Activated CD4-positive, alpha-beta T cell treated with anti-CD3 and anti-CD28 coated beads, Interleukin-2, amount 10 ng/mL, durations not matched to agents 7 days and 5 days (primary cell): ENCODE measurements at places on chromosomes 5 and 9. TPM values are rescaled to one million over a fixed set of nuclear protein-coding genes. Genes with fewer than 3 reads are reported as not detected.

The SAXO1 gene
- 0.10 TPM for total RNA-seq

The IL13 gene
- 2.5 TPM for total RNA-seq

The TNFSF15 gene
- 2.0 TPM for total RNA-seq

The COL5A1 gene
- 0.15 TPM for total RNA-seq

The ADRA1B gene
- not detected for total RNA-seq

The PARP8 gene
- 100 TPM for total RNA-seq

The FNBP1 gene
- total RNA-seq: 206 TPM

GRCh38 chr5:73985145-73985544 is 359.1 kb downstream of the ARHGEF28 start:
- no peak overlapping the region for H3K4me3 ChIP-seq
- H3K4me1 ChIP-seq: no peaks in the 10 kb centered on the region
- H3K27me3 ChIP-seq: peaks cover 6% of the 10 kb centered on the region

GRCh38 chr9:79056041-79056440 is 515.7 kb upstream of the TLE4 start:
- DNase-seq: no peak
- no peaks in the 10 kb centered on the region for H3K4me1 ChIP-seq
- H3K36me3 ChIP-seq: no peaks in the 10 kb centered on the region
- H3K27me3 ChIP-seq: no peaks in the 10 kb centered on the region

DNA sequence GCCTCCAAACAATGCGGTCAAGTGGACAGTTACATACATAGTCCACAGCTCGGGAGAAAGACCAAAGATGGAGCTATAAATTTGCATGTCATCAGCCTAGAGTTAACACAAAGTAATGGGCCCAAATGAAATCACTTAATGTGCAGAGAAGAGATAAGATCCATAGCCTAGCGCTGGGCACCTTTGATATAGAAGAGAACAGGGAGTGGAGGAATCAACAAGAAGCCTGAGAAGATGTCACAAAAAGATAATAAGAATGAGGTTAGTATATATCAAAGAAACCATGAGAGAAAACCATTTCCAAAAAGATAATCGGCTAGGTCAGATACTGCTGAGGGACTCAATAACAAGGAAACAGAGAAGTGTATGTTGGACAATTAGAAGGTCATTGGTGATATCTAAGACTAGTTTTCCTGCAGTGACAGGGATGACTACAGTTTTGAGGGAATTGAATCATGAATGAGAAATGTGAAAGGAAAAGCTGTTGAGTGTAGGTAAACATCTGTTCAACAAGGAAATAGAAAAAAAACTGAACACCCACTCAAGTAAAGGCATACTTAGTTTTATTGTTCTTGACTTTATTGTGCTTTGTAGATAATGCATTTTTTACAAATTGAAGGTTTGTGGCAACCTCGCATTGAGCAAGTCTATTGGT is 68.7 kb upstream of the CDH6 start:
- no peak for DNase-seq
- H3K36me3 ChIP-seq: no peaks in the 10 kb centered on the region
- no peaks in the 10 kb centered on the region for H3K27me3 ChIP-seq
- no peaks in the 10 kb centered on the region for H3K4me1 ChIP-seq
- H3K27ac ChIP-seq: no peak overlapping the region

DNA sequence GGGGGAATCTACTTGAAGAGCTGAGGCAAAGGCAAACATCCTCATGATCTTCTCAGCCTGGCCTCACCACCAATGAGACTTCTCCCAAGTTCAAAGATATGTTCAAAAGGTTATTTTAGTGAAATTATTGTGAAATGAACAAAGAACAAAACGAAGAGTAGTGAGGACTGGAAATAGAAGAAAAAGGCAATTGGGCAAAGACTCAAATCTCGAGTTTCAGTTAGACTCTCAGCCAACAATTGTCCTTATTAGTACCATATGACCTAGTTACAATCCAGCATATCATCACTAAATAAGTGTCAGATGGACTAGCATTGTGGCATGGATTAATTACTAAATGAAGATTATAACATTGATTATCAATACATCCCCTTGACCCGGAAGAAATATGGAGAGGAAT is 9.0 kb downstream of the ZNF474 start:
- H3K27ac ChIP-seq: no peak overlapping the region
- H3K4me1 ChIP-seq: peaks cover 11% of the 10 kb centered on the region
- no peak overlapping the region for H3K4me3 ChIP-seq
- no peaks in the 10 kb centered on the region for H3K27me3 ChIP-seq
- no peaks in the 10 kb centered on the region for H3K36me3 ChIP-seq

GRCh38 chr5:74199005-74199404 is 441.5 kb downstream of the ENC1 start:
- no peak overlapping the region for H3K4me3 ChIP-seq
- no peak for DNase-seq
- H3K36me3 ChIP-seq: no peaks in the 10 kb centered on the region

- no peak for DNase-seq
- H3K27me3 ChIP-seq: peaks cover 25% of the 10 kb centered on the region
- H3K27ac ChIP-seq: no peak overlapping the region
- H3K4me3 ChIP-seq: peak overlapping the region; percentile 81
- H3K4me1 ChIP-seq: peaks cover 37% of the 10 kb centered on the region
Measured at GRCh38 chr9:98809311-98810101, 2.0 kb downstream of the GALNT12 start.

DNA sequence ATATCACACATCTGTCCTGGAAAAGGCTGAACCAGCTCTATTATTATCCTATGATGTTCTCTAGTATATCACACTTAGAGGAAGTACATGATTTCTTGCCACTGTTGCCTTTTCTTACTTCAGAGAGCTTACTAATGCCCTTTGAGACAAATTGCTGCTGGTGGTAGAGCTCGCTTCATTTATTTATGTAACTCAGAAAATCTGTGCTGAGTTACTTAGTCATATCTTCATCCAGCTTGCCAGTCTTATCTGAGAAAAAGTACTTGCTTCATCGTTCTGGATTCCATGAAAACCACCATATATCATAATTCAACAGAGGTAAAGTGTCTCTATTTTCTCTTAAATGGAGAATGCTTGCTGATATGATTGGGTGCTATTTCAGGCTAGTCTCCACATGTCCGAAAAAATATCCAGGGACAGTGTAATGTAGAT is 26.6 kb downstream of the PTPDC1 start:
- H3K27me3 ChIP-seq: no peaks in the 10 kb centered on the region
- DNase-seq: no peak
- H3K4me1 ChIP-seq: peaks cover 5% of the 10 kb centered on the region
- no peak overlapping the region for H3K4me3 ChIP-seq
- no peaks in the 10 kb centered on the region for H3K36me3 ChIP-seq

GRCh38 chr5:130541617-130542221 is 623.3 kb downstream of the HINT1 start:
- no peak for DNase-seq
- no peak overlapping the region for H3K4me3 ChIP-seq
- peaks cover 2% of the 10 kb centered on the region for H3K27me3 ChIP-seq
- H3K4me1 ChIP-seq: no peaks in the 10 kb centered on the region

- no peaks in the 10 kb centered on the region for H3K36me3 ChIP-seq
- no peaks in the 10 kb centered on the region for H3K4me1 ChIP-seq
- no peak overlapping the region for H3K4me3 ChIP-seq
- H3K27ac ChIP-seq: no peak overlapping the region
Measured at GRCh38 chr5:25858019-25858418, 1180.4 kb downstream of the CDH9 start.

DNA sequence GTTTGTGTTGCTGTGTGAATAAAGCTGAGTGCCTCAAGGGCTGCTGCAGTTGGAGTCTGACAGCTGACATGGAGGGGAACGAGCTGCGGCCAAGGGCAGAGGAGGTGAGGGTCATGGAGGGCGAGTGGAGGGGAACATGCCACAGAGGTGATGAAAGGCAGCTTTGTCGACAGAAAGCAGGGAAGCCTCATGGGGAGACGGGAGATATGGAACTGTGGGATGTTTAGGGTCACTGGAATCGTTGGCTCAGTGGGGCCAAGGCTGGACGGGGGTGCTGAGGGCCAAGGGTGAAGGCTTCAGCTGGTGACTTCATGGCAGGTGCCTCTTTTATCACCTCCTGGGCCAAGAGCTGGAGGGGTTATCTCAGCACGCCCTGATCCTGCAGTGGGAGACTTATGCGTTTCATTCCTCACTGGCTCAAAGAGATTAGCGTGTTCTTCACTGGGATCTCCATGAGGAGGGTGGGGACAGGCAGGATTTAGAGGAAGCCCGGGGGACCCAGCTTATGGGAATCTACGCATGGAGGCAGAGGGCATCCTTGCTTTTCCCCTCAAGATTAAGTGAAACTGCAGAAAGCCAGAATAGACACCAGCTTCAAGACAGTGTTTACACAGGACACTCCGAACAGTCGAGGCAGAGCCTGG is 42.2 kb downstream of the FAM240B start:
- peaks cover 6% of the 10 kb centered on the region for H3K4me1 ChIP-seq
- no peak for DNase-seq
- H3K4me3 ChIP-seq: no peak overlapping the region
- no peaks in the 10 kb centered on the region for H3K27me3 ChIP-seq
- H3K36me3 ChIP-seq: no peaks in the 10 kb centered on the region

DNA sequence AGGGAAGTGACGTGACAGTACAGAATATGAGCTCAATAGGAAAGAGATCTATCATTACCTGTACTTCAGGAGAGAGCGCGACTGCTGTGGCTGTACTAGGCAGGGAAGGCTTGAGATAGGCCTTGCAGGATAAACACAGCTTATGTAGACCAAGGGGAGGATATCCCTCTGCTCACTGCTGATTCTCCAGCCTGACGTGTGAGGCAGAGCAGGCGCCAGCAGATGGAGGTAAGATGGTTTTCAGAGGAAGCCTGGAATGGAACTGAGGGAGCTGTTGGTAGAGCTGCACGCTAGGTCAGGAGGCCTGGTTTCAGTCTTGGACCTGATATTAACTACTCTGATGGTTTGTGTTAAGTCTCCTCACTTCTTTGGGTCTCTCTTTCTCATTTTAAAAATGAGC is 291.4 kb downstream of the YTHDC2 start:
- H3K27ac ChIP-seq: no peak overlapping the region
- H3K4me3 ChIP-seq: no peak overlapping the region
- no peaks in the 10 kb centered on the region for H3K4me1 ChIP-seq

- H3K27ac ChIP-seq: no peak overlapping the region
- peaks cover 3% of the 10 kb centered on the region for H3K36me3 ChIP-seq
- H3K4me1 ChIP-seq: peaks cover 10% of the 10 kb centered on the region
- peak; percentile 75 for DNase-seq
- no peaks in the 10 kb centered on the region for H3K27me3 ChIP-seq
- H3K4me3 ChIP-seq: no peak overlapping the region
Measured at GRCh38 chr5:65760504-65761275, 38.7 kb downstream of the NLN start.

DNA sequence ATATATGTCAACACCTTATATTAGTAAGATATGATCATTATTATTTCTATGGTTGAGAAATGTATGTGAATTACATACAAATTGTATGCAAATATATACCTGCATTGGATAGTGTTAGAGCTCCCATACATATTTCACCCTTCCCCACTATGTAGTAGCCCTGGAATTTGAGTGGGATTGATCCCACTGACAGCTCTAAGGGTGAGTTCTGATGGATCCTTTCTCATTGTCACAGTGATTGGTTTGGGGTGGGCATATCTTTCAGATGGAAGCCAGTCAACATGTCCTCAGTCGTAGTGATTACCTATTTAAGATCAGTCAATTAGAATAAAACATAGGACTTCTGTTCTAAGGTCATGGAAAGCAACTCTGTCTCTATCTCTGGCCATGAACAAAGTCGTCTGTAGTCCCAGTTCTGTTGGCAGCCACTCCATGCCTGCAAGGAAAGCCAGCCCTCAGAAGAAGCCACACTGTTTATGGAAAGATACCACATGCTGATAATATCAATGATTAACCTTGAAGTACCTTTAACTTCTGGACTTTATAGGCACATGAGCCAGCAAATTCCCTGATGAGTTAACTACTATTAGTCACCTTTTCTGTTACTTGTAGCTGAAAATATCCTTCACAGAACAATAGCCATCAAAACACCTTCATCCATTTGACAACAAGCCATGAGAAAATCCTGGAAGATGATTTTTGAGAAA is 5.1 kb upstream of the CCDC192 start:
- no peak overlapping the region for H3K27ac ChIP-seq
- no peak overlapping the region for H3K4me3 ChIP-seq
- peaks cover 7% of the 10 kb centered on the region for H3K27me3 ChIP-seq

GRCh38 chr5:118552731-118553360 is 435.5 kb downstream of the DTWD2 start:
- H3K4me1 ChIP-seq: no peaks in the 10 kb centered on the region
- no peaks in the 10 kb centered on the region for H3K27me3 ChIP-seq
- DNase-seq: no peak
- H3K36me3 ChIP-seq: no peaks in the 10 kb centered on the region

GRCh38 chr5:139082813-139083498 is 115.2 kb downstream of the SIL1 start:
- H3K4me3 ChIP-seq: no peak overlapping the region
- H3K36me3 ChIP-seq: no peaks in the 10 kb centered on the region
- peaks cover 1% of the 10 kb centered on the region for H3K4me1 ChIP-seq
- no peak overlapping the region for H3K27ac ChIP-seq
- DNase-seq: no peak

DNA sequence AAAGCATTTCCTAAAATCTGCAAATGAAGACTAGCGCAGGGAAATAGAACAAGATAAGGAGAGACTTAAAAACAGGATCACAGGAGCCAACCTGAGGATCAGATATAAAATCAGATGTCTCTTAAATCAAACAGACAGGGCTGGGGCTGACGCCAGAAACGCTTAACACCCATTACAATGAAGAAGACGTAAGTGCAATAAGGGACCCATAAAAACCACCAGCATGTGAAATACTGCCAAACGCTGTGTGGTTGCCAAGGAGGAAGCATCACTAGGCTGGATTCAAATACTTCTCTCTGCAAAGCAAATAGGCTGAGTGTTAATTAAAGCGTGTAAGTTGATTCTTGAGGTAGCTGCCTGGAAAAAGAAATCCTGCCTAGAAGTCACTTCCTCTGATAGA is 74.4 kb upstream of the ATP10B start:
- no peaks in the 10 kb centered on the region for H3K27me3 ChIP-seq
- no peak for DNase-seq
- H3K4me1 ChIP-seq: no peaks in the 10 kb centered on the region
- no peak overlapping the region for H3K4me3 ChIP-seq
- H3K27ac ChIP-seq: no peak overlapping the region

GRCh38 chr5:83118976-83119375 is 41.6 kb downstream of the XRCC4 start:
- H3K27ac ChIP-seq: no peak overlapping the region
- no peak overlapping the region for H3K4me3 ChIP-seq
- H3K4me1 ChIP-seq: no peaks in the 10 kb centered on the region
- H3K36me3 ChIP-seq: peaks cover 18% of the 10 kb centered on the region
- DNase-seq: no peak

DNA sequence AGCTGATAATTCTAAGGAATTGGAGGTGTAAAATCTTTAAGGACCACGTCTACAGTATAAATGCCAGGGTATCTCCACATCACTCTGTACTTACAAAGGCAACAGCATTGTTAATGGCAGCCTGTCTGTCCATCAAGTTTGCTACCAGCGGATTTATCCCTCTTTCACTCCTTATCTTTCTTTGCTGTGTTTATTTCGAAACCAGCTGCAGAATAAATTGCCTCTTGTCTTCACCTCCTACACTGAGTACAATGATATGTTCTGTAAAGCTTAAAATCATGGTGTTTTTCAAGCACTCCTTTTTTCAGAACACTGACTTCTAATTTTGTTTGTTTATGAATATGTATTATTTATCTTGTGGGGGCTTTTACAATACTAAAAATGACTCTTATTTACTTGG is 1088.1 kb downstream of the NR2F1-AS1 start:
- no peaks in the 10 kb centered on the region for H3K36me3 ChIP-seq
- no peak overlapping the region for H3K4me3 ChIP-seq
- H3K27ac ChIP-seq: no peak overlapping the region
- no peaks in the 10 kb centered on the region for H3K27me3 ChIP-seq
- DNase-seq: no peak
- H3K4me1 ChIP-seq: no peaks in the 10 kb centered on the region
